Coronary artery (tissue), 2 donors: ENCODE measurements at places on chromosomes 7 and 10.

GRCh38 chr7:150800581-150801241 is at the start of gene TMEM176A:
TMEM176A (plus strand) TSS chr7:150800769; CDS start chr7:150801551, 782 bp downstream.
- peak; percentile 68 for DNase-seq

DNA sequence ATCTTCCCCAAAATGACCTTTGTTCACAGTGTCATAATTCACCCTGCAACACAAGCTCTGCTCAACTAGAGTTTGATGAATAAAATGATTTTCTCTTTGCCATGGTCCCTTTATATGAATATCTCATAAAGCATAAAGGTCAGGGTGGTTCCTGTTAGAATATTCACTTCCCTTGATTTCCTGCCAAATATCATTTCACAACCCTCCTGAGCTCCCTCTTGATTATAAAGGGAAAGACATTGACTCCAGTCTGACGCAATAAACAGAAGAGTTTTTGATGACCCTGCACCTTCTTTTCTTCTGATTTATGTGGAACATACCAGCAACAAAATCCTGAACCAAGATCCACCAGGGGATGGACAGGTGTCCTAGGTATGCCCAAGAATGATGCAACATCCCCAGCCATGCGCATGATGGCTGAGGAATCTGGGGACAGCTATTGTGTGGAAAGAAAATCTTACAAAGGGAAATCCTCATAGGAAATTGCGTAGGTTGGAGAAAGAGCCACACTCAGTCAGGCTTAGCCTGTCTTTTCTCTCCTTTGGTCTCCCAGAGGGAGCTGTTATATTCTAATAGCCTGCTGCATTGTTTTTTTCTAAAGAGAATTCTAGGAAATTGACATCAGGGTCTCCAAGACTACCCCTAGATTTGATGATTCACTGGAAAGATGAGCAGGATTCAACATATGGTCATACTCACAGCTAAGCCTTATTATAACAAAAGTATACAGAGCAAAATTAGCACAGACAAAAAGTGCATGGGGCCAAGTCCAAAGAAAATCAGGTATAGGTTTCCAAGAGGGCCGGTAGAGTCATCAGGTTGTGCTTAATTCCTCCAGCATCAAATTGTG is 18.8 kb downstream of the IFIT3 start:
- DNase-seq, result no peak

DNA sequence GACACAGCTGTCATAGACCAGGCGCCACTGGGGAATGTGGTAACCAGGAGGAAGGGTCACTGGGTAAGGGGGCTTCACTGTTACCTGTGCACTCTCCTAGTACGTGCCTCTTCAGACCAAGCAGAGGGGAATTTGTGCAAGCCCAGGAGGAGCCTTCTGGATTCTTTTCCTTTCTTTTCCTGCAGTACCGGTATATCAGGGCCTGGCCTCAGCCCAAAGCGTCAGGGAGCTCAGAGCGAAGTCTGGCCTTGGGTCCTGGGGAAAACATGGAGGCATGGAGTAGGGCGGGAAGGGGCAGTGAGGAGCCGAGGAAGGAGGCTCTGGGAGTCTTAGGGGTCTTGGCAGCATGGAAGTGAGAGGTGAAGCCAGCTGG is 133.6 kb upstream of the GDF10 start:
- no peak for DNase-seq

GRCh38 chr10:61140765-61141392 is 196.9 kb upstream of the RHOBTB1 start:
- DNase-seq, result no peak

DNA sequence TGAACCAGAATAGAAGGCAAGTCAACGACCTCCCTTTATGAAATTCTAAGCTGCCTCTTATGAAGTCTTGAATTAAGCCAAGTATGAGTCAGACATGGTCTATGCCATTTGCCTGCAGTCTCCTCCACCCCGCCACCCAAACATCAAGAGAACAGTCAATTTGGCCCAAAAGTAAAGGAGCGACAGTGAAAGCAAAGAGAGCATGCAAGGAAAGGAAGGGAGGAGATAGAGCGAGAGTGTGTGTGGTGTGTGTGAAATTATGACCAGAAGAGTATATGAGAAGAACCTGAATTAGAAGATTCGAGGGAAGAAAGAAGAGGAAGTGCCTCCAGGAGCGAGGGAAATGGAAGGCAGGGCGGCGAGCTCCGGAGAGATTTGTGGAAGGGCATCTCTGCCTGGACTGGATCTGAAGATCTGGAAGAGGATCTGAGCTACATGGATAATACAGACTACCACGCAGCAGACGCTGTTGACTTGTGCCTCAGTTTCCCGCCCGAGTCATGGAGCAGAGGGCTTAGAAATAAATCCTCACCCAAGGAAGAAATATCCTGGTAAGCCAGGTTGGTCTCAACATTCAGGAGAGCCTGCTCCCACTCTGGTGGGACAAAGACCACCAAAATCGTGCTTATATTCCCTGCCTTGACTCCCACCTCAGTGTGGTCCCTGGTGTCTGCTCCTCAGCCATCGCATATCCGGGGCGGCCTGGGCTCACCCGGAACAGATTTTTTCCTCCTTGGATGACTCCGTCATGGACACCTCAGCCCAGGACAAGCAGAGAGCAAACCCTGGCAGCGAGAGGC is 459 bp downstream of the ZDHHC6 start:
- no peak for DNase-seq

DNA sequence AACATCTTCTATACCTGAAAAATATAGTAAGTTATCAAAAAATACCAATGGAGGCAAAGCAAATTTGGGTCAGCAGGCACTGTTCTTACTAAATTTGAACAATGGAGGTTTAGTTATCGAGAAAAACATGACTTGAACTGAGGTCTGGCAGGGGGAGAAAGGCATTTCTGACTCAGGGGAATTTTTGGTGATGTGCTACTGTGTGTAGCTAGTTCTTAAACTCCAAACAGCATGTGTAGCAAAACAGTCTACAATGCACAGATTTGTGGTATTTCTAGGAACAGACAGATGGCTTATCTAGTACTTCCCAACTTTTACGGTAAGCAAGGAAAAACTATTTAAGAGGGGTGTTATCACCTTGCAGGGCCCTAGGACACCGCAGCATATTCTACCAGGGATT is 311.6 kb upstream of the LRRN3 start:
- DNase-seq, result no peak

- DNase-seq, result peak; percentile 68
Measured at GRCh38 chr7:2735744-2736143, 47.7 kb downstream of the AMZ1 start.

DNA sequence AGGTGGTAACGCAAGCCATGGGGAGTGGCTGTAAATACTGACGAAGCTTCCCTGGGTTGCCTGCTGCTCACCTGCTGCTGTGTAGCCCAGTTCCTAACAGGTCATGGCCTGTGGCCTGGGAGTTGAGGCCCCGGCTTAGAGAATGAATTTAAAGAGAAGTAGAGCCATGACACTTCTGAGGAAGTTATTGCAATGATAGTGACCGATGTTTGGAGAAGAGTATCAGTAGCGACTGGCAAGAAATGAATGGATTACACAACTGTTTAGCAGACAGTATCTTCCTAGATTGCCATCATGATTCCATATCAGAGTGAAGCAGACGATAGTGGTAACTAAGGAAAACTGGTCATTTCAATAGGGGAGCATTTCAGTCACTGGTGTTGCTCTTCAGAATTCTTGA is 249.6 kb downstream of the PLXDC2 start:
- DNase-seq, result no peak

DNA sequence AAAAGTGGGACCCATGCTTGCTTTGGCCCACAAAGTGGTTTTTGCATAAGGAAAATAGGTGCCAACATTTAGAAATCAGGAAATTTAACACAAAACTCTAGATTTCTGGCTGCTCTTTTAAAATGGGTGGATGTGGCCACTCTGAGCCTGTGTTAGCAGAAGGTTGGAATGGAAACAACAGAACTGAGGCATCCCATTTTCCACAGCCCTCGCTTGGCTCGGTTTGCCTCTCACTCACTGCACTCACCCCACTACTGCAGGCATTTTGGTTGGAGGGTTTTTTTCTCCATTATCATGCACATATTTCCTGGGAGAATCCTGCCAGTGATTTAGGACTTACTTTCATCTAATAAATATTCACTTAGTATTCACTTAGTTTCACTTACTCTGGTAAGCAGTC is 178.9 kb downstream of the BICC1 start:
- no peak for DNase-seq

- DNase-seq, result no peak
Measured at GRCh38 chr10:78919181-78919966, 149.4 kb upstream of the ZMIZ1 start.

GRCh38 chr10:127904311-127905000 is 2.4 kb upstream of the PTPRE start:
- no peak for DNase-seq

DNA sequence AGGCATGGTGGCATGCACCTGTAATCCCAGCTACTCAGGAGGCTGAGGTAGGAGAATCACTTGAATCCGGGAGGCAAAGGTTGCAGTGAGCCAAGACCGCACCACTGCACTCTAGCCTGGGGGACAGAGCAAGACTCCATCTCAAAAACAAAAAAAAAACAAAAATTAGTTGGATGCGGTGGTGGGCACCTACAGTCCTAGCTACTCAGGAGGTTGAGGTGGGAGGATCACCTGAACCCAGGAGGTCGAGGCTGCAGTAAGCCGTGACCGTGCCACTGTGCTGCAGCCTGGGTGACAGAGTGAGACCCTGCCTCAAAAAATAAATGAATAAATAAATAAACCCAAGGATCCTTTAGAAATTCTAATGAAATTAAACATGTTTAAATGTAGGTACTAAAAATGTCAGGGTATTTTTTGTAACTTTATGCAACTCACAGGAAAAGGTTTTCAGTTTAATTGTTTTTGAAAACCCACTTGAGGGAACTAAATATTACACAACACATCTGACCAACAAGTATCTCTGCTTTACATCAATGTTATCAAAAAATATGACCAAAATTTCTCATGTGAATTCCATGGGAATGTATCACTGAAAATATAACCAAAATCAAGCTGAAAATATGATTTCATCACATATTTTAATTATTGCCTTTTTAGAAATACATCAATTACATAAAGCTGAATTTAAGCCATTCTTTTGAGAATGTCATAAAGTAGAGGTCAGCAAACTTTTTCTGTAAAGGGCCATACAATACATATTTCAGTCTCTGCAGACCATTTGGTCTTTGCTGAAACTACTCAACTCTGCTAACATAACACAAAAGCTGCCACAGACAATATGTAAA is 23.9 kb downstream of the UPF2 start:
- no peak for DNase-seq

DNA sequence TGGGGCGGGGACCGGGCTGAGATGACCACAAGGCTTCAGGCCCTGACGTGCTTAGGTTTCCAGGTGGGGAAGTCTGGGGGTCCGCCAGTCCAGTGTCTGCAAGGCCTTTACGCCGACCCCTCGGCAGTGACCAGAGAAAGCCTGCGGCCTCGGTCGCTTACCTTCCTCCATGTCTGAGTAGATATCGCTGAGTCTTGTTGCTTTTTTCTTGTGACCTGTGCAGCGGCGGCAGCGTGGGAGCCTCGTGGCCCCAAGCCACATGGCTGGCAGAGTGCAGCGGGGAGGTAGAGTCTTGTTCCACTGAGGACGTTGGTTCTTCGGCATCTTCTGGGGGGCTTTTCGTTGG is 329 bp downstream of the NOLC1 start:
- no peak for DNase-seq

- no peak for DNase-seq
Measured at GRCh38 chr10:61786728-61787127, 114.8 kb upstream of the ARID5B start.

DNA sequence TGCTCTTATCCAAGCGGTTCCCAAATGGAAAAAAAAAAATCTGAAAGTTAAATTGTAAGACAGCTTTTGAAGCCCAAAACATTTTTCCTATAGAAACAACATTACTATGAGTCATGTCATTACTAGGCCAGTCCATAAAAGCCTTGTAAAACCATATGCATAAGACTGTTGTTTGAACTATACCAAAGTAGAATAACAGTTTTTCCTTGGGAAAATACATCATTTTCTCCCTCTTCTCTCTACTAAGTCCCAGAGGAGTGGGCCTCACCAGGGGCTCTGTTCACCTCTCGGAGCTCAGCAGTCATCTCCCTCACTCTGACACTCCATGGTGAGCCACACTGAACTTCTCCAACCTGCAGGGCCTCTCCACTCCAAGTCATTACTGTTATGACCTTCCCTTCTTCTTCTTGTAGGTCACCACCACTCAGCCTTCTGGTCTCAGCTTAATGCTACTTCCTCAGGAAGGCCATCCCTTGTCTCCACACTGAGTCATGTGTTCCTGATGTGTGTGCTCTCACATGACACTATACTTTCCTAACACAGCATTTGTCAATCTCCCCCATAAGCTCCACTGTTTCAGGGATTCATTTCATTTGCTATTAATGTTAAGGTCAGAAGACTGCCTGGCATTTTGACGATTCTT is 32.5 kb downstream of the ZNF438 start:
- no peak for DNase-seq

- no peak for DNase-seq
Measured at GRCh38 chr10:73159038-73159648, 8.7 kb downstream of the ECD start.

- no peak for DNase-seq
Measured at GRCh38 chr10:11958956-11959355, 83.7 kb downstream of the UPF2 start.

- DNase-seq, result no peak
Measured at GRCh38 chr10:48672596-48673265, 11.9 kb upstream of the WDFY4 start.

DNA sequence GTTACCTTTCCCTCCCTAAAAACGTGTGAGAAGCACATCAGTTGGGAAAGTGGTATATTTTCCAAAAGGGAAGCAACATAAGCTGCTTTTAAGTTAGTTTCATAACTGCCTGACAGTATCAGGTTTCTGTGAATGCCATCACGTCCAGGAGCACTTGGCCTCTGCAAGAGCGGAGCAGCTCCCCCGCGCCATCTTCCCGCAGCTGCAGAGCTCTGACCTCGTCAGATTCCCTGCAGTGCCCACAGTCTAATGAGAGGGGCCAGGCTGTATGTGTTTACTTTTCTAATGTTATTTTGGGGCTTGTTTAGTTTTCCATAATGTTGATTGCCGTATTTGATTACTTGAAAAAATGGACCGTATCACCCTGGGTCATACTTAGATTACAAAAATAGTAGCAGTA is 74.2 kb downstream of the MGMT start:
- DNase-seq, result no peak

- DNase-seq, result no peak
Measured at GRCh38 chr7:3021825-3022224, 21.8 kb downstream of the CARD11 start.

- DNase-seq, result no peak
Measured at GRCh38 chr7:101684983-101685330, 55.9 kb upstream of the MYL10 start.

DNA sequence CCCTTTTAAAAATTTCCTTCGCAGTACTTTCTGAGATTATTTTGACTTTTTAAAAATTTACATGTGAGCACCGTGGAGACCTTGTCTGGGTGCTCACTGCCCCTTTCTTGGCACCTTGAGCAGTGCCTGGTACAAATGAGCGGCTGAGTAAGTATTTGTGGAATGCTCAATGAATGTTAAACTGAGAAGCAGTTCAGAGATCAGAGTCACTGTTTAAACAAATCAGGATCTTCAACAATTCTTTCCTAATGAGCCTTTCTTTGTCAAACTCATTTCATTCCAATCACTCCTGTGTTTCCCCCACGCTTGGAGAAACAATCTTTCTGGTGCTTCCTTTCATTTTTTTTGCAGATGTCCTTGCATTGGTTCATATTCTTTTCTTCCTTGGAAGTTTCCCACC is 611.3 kb upstream of the GALNT17 start:
- DNase-seq, result no peak

GRCh38 chr7:24907311-24907886 is 72.6 kb downstream of the OSBPL3 start:
- DNase-seq, result no peak
